ENCODE measurements at places on chromosomes 13 and 19.

DNA sequence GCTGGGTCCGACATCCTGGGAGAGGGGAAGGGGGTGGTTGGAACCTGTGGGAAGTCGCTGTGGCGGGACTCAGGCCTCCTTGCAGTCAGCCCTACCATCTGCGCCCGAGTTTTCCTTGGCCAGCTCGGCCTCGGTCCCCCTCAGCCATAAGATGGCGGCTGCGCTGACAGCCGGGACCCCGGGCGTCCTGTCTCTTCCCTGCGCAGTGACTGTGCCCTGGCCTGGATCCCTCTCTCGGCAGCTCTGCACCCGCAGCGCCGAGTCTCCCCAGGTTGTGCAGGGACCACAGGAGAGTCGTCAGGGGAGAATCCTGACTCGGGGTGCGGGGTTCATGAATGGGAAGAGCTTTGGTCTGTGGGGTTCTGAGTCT is 345 bp downstream of the ZNF257 start:
- DNase-seq, result no peak

- no peak for DNase-seq
Observed at GRCh38 chr19:5624018-5624663, 1.3 kb downstream of the SAFB start.

- DNase-seq, result no peak
Observed at GRCh38 chr19:44753932-44754749, 5.6 kb downstream of the BCL3 start.

DNA sequence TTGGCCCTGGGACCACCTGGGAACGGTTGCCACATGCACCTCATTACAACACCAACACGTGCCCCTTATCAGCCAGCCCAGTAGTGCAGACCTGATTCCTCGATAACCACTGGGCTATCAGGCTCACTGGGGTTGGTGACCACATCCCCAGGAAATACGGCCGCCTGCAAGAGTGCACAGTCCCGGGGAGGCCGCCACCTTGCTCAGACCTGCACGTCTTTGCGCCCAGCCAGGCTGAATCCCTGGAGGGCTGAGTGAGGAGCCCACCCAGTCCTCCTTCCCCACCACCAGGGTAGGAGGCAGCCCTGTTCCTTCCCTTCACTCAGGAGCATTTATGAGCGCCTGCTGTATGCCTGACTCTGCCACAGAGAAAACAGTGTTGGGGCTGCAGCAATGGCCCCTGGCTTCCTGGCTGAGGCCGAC is 67.8 kb downstream of the CEBPG start:
- no peak for DNase-seq

- DNase-seq, result no peak
Observed at GRCh38 chr13:40165316-40165932, 501.0 kb downstream of the FOXO1 start.

GRCh38 chr13:60347174-60347573 is 49.8 kb upstream of the TDRD3 start:
- DNase-seq, result no peak

- DNase-seq, result no peak
Observed at GRCh38 chr13:94827566-94827965, 115.2 kb upstream of the SOX21 start.

- DNase-seq, result no peak
Observed at GRCh38 chr13:51326777-51327176, 12.7 kb upstream of the SERPINE3 start.

DNA sequence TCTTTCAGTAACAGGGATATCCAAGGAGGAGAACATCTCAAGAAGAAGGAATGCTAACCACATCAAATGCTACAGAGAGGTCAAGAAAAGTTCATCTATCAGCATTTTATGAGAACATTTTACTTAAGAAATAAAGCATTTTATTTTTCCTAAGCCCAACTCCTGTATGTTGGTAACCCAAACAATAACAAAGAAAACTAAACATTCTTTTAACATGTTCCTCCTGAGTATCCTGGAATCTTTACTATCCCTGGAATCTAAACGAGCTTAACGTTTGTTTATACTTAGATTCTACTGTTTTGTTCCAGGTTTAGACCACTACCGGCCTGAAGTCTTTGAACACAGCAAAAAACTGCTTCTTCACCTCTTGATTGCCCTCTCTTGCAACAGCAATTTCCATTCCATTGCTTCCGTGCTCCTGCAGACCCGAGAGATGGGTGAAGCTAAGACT is 89.7 kb downstream of the ZAR1L start:
- no peak for DNase-seq

- no peak for DNase-seq
Observed at GRCh38 chr13:92317066-92317465, 909.5 kb upstream of the GPC6 start.

DNA sequence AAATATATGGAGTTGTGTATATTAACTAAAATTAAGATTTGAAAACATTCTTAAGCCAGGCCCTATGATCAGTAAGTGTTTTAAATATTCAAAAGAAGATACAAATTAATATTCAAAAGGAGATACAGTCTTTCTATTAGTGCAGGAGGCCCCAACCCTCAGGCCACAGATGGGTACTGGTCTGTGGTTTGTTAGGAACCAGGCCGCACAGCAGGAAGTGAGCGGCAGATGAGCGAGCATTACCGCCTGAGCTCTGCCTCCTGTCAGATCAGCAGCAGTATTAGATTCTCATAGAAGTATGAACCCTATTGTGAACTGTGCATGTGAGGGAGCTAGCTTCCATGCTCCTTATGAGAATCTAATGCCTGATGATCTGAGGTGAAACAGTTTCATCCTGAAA is 232.9 kb downstream of the FOXO1 start:
- DNase-seq, result no peak

GRCh38 chr19:2488942-2489731 is 13.2 kb downstream of the GADD45B start:
- no peak for DNase-seq

DNA sequence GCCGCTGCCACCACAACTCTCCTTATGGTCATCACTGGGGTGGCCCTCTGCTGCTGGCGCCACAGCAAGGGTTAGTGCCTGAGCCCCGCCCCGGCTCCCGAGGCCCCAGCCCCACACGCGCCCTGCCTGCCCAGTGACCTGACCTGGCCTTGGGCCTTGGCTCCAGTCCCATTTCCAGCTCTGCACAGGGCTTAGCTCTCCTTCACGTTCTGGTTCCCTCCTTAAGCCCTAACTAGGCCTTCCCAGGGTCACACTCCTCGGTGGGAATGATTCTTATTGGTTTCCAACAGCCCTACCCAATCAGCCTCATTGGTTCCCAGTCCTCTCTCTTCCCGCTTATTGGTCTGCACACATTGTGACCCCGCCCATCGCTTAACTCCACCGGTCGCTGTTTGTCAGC is 5.8 kb downstream of the KIRREL2 start:
- no peak for DNase-seq

GRCh38 chr19:10991521-10992081 is 30.8 kb downstream of the SMARCA4 start:
- DNase-seq, result no peak

- no peak for DNase-seq
Observed at GRCh38 chr13:102913914-102914313, 68.1 kb downstream of the ERCC5 start.

- no peak for DNase-seq
Observed at GRCh38 chr19:55251341-55252081, 7.3 kb downstream of the PPP6R1 start.

DNA sequence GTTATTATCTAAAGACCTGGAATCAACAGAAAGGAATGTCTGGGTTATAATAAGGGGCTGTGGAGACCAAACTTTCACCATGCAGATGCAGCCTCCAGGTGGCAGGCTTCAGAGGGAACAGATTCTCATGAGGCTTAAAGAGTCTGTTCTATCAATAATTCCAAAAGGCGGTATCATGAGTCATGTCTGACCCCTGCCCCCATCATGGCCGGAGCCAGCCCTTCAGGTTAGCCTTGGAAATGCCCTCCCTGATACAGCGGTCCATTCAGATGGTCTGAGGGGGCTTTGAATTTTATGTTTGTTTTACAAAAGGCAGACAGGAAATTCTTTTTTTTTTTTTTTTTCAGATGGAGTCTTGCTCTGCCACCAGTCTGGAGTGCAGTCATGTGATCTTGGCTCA is 21.7 kb upstream of the LAMP1 start:
- no peak for DNase-seq

- DNase-seq, result no peak
Observed at GRCh38 chr19:13301627-13302334, 151.6 kb downstream of the IER2 start.

DNA sequence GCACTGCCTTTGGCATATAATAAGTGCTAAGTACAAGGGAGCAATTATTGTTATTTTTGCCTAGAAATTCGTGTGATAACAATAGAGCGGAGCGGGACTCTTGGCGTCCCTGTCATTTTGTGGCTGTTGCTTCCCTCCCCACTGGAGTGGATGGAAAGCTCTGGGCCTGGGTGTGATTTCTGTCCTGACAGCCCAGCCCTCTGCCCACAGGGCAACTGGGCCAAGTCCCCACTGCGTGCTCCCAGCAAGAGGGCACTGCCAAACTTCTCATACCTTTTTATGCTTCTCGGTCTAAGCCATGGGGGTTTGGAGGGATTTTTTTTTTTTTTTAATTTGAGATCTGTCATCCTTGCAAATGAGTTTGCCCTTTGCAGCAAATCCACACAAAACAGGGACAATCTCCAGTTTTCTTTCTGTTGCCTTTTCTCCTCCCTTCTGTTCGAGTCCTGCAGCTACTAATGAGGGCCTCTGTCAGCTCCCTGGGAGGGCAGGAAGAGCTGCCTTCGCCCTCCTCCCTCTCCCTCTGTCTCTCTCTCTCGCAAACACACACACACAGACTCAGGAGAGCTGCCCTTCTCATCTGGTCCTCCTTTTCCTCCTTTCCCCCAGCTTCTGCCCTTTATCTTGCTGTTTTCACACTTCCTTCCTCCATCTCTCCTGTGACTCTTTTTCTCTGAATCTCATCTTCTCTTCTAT is 103.9 kb downstream of the DNAJC15 start:
- no peak for DNase-seq

GRCh38 chr13:47673009-47673850 is 327.8 kb downstream of the SUCLA2 start:
- no peak for DNase-seq

GRCh38 chr19:46076951-46077814 is 36.4 kb upstream of the IGFL4 start:
- DNase-seq, result peak; percentile 57

- DNase-seq, result no peak
Observed at GRCh38 chr13:30134578-30134977, 172.8 kb downstream of the KATNAL1 start.

DNA sequence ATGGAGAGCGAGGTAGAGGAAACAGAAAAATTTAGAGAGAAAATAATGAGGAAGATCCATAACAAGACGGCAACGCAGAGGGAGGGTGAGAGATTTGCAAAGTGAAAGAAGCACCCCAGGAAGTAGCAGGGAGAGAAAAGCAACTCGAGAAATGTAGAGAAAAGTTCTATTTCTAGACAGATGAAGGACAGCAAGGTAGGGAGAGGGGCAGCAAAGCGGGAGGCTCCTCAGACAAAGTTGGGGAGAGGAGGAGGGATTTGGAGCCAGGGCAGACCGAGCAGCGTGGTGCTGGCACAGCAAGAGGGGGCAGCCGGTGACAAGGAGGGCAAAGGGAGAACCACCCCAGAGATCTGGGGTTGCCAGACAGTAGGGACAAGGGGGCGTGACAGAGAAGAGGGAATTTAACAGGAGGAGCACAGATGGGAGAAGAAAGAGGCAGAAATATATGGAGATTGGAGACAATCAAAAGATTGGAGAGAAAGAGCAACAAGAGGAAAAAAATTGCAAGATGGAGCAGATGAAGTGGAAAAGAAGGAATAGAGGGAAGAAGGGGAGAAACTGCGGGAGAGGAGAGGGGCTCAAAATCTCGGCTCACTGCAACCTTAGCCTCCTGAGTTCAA is 989 bp downstream of the ZNF766 start:
- DNase-seq, result no peak

DNA sequence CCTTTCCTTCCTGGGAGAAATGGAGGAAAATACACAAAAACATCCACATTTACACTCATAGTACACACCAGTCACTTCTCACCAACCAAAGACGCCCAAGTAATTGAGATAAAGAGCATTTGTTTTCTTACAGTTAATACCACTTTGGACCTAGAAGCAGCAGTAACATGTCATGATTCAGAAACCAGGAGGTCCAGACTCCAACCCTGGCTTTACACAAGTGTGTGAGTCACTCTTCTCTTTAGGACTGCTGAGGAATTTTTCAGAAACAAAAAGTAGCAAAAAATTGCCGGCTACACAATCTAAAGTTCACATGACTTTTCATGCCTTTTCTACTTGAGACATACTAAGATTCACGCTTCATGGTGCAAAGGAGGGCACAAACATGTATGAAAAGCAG is 42.1 kb downstream of the TUBGCP3 start:
- no peak for DNase-seq

GRCh38 chr13:34944274-34944634 is 2.2 kb downstream of the NBEA start:
- no peak for DNase-seq

- DNase-seq, result no peak
Observed at GRCh38 chr19:7676376-7676775, 514 bp upstream of the MCEMP1 start.

GRCh38 chr19:16118489-16119033 is 6.9 kb downstream of the RAB8A start:
- DNase-seq, result no peak

DNA sequence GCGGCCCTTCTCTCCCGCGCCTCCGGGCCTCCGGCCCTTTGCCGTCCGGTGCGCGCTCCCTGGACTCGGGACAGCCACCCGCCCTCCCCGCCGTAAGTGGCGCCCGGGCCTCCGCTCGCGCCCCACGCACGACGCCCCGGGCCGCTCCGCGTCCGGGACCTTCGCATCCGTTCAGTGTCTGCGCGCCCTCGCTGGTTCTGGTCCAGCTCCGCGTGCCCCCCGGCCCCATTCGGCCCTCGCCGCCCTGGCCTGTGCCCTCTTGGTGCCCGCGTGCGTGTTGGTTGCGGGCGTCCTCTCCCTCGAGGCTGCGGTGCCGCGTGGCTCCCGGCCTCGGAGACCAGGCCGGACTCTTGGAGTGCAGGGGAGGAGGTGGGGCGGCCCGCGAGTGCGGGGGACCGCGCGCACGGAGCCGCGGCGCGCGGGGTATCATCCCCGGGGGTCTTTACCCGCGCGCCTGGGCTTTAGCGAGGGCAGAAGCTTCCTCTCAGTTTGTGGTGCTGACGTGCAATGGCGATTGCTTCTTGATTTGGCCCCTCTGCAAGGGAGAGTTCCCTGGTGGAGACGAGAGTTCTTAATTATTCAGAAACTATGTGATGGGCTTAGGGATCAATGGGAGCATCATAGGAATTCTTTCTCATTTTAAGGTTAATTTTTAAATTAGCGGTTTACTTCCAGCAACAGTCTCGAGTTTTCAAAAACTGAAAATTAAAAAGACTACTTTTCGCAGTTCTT is 757 bp downstream of the WASF3 start:
- no peak for DNase-seq

DNA sequence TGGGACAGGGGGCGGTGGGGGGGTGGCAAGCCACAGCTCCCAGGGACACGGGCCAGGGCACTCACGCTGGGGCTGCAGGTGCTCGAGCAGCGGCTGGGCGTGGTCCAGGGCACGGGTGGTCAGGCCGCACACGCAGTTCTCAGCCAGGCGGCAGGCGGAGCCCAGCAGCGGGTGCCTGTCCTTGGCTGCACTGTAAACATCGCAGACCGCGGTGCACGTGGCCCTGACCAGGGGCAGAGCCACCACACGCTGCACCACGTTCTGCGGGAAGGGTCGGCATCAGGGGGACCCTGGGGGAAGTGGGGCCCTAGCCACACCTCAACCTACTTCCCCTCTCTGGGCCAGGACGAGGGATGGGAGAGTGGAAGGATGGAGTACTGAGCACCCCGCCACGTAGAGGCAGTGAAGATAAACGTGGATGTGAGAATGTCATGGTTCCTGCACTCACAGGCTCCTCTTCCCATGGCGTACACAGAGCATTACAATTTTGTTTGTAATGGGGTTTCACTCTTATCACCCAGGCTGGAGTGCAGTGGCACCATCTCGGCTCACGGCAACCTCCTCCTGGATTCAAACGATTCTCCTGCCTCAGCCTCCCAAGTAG is 3.4 kb downstream of the PLIN5 start:
- DNase-seq, result no peak
